ENCODE measurements at places on chromosomes 3 and 15. TPM values are rescaled to one million over a fixed set of nuclear protein-coding genes. Genes with fewer than 3 reads are reported as not detected.

DNA sequence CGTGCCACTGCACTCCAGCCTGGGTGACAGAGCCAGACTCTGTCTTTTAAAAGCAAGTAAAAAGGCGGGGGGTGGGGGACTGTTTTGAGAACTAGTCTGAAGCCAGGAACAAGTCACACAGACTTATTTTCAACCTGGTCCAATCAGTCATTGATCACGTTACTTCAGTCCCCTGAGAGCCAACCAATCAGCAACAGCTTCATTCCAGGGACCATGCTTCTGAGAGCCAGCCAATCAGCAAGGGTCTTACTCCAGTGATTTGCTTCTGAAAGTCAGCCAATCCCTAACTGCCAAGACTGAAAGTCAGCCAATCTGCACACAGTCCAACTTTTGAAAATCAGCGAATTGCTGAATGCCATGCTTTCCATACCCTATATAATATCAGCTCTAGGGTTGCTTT is 48.6 kb upstream of the C15orf39 start:
- H3K4me3 ChIP-seq: no peak overlapping the region
- DNase-seq: no peak
- H3K36me3 ChIP-seq: no peaks in the 10 kb centered on the region

- no peak overlapping the region for H3K4me3 ChIP-seq
- peak; percentile 80 for DNase-seq
- H3K4me1 ChIP-seq: peaks cover 2% of the 10 kb centered on the region
- H3K27ac ChIP-seq: no peak overlapping the region
- no peaks in the 10 kb centered on the region for H3K27me3 ChIP-seq
Observed at GRCh38 chr3:49839193-49839809, 17.1 kb downstream of the TRAIP start.

DNA sequence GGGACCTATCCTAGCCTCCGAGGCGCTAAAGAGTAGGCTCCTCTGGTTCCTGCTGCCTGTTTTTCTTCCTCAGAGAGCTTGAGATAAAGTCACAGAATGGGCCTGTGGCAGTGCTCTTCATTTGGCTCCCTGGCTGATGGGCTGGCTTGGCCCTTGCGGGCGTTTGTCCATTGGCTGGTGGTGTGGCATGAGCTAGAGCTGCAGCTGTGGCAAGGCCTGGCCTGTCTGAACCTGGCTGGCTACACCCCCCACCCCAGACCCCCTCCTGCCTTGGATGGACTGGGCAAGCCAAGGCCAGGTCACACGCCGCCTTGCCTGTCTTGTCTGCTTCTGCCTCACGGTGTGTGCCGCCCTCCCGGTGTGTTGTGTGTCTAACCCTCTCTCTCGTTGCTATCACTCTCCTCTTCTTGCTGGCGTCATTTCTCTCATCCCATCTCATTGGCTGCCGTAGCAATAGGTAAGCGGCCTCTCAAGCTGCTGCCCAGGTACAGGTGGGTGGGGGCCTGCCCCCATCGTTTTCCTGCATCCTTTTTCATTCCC is 3.2 kb downstream of the AP2M1 start:
- no peak overlapping the region for H3K4me3 ChIP-seq
- H3K36me3 ChIP-seq: peaks cover 60% of the 10 kb centered on the region

DNA sequence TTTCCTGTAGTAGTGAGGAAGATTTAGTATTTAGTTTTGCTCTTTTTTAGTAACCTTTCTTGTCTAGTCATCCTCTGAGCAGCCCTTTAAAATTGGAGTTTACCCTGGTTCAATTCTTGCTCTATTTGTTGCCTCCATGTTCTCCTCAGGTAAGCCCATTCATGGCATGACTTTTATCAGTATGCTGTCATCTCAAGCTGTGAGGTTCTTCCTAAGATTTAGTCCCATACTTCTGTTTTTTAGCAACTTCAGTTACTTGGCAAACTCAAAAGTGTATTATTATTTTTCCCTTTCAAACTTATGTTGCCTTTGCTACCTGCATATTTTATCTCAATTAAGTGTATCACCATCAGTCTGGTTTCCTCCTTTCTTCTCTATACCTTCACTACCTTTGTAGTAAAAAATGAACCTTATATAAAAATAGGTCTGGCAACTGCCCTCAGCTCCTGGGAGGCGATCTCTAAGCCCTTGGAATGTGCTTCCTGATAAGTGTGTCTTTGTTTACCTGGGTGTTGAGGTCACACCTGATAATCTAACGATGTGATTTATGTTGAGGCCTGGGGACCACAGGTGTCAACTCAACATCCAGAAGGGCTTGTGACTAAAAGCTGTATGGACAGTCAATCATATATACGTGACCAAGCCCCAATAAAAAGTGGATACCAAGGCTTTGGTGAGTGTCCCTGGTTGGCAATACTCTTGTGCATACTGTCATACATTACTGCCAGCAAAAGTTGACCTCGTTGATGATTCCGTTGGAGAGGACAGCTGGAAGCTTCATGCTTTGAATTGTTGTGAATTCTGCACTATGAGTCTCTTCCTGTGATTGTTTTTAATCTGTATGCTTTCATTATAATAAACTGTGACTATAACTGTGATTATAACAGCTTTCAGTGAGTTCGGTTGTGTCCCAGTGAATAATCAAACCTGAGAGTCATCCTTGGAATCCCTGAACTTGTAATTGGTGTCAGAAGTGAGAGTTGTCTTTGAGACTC is 3.9 kb downstream of the NSUN3 start:
- DNase-seq: no peak
- no peaks in the 10 kb centered on the region for H3K27me3 ChIP-seq
- H3K4me3 ChIP-seq: no peak overlapping the region
- peak overlapping the region; percentile 0 for H3K27ac ChIP-seq
- H3K4me1 ChIP-seq: peaks cover 44% of the 10 kb centered on the region

DNA sequence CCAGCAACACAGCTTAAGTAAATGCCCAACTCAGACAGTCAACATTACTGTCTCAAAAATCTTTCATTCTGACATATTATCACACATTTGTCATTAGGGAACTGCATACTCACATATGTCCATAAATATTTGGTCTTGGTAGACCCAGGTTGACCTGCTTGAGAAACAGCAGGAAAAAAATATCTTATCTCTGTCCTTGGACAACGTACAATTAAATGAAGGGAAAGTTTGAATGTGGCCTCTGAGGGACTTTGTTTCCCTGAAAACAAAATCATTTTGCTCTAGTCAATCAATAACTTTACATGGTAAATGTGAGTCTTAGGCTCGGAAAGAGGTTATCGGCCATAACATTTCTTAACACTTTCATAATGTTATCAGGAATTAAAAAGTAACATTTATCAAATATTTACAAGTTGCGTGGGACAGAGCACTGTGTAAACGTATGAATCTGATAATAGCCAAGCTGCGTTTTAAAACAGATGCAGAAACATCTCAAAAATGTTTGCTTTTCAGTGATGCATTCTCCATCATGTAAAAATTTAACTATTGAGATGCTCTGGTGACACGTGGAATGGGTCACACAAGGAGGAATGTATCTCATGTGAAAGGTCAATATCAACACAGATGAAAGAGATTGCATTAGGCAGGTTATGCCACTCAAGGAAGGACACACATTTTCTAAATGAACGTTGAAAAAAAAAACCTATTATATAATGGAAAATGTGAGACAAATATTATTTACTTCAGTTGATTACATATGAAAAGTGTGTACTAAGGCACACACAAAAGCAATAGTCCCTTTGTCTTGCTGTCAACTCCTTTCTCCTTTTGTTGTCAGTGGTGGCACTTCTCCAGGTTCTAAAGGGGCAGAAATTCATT is 304.4 kb downstream of the WDR72 start:
- H3K4me3 ChIP-seq: no peak overlapping the region
- no peak overlapping the region for H3K27ac ChIP-seq
- H3K36me3 ChIP-seq: no peaks in the 10 kb centered on the region

DNA sequence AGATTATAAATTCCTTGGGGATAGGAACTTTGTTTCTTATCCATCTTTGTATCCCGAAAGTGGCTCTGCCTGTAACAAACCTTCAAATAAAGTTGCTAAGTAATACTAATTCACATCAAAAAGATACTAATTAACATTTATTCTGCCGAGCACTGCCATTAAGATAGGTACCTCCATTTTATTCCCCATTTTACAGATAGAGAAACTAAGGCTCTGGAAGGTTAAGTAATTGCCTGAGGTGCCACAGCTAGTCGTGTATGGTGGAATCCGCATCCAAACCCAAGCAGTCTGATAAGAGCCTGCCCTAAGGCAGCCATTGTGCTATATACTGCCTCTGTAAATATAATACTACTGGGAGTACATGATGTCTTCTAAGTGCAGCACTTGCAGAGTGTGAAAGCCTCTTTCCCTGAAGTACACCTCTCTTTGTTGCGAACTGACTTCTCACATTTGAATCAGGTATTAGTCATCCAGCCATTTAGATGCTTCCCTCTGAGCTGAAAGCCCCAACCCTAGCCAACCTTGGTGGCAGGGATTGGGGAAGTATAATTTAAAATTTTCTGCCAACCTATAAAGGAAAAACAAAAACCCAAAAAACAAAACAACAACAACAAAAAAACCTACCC is 78.5 kb upstream of the CHD2 start:
- peak overlapping the region; percentile 89 for H3K27ac ChIP-seq
- H3K27me3 ChIP-seq: no peaks in the 10 kb centered on the region
- H3K4me1 ChIP-seq: peaks cover 14% of the 10 kb centered on the region
- no peak overlapping the region for H3K4me3 ChIP-seq

DNA sequence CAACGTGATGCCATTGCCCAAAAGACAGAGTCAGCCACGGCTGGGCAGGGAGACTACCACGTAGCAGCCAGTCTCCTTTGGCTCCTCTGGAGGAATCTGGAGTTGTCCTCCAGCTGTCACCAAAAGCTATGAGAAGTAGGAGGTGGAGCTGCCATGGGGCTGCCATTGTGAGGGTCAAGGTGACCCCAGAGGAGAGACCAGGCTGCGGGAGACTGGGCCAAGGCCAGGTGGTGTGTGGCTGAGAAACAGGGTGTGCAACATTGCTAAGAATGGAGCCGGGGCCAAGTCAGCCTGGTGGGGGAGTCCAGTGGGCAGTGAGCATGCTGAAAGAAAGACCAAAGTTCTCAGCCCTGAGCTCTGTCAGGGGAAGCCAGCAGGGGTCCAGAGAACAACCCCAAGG is 29.9 kb upstream of the MRPS22 start:
- no peak overlapping the region for H3K4me3 ChIP-seq
- DNase-seq: no peak
- H3K27me3 ChIP-seq: no peaks in the 10 kb centered on the region
- no peaks in the 10 kb centered on the region for H3K4me1 ChIP-seq

- H3K4me1 ChIP-seq: no peaks in the 10 kb centered on the region
- H3K4me3 ChIP-seq: no peak overlapping the region
- H3K27ac ChIP-seq: no peak overlapping the region
- peaks cover 13% of the 10 kb centered on the region for H3K27me3 ChIP-seq
- no peaks in the 10 kb centered on the region for H3K36me3 ChIP-seq
Observed at GRCh38 chr3:127413318-127413673, 125.5 kb upstream of the PRR20G start.

DNA sequence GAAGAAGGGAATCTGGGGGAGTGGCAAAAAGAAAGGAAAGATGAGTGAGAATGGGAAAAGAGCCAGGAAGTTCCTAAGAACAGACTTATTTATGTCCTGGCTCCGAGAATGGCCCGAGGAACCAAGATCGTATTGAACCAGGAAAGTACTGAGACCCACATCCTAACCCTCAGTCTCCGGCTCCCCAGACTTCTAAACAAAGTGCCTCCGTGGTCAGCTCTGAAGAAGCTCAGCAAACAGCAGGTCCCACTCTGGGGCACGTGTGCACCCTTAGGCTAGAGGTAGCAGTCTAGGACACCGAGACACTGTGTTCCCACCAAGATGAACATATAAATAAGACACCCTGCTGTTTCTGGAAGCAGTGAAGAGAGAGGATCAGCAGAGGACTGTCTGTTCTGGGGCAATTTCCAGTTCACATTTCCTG is 307.4 kb downstream of the NTRK3 start:
- DNase-seq: no peak
- H3K4me3 ChIP-seq: no peak overlapping the region
- H3K27me3 ChIP-seq: no peaks in the 10 kb centered on the region
- H3K36me3 ChIP-seq: no peaks in the 10 kb centered on the region

GRCh38 chr15:52104532-52105004 is 8.0 kb downstream of the BCL2L10 start:
- H3K36me3 ChIP-seq: no peaks in the 10 kb centered on the region
- no peak overlapping the region for H3K27ac ChIP-seq
- no peak for DNase-seq
- no peak overlapping the region for H3K4me3 ChIP-seq
- peaks cover 3% of the 10 kb centered on the region for H3K4me1 ChIP-seq

DNA sequence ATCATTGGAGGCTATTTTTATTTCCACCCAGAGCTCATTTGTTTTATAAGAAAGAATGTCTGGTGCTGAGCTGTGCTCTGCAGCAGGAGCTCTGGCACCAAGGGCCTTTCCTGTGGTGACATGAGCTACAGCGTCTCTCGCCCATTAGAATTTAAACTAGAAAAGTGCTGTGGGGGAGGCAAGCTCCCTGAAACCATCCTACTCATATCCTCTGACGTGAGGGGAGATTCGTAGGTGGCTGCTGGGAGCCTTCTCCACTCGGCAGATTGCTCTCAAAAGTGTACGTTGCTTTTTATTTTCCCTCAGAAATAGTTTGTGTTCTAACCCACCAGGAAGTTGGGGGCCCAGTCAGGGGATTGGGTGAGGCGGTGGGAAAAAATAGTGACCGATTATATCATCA is 76.3 kb upstream of the ARHGEF3 start:
- H3K27me3 ChIP-seq: no peaks in the 10 kb centered on the region
- H3K4me3 ChIP-seq: no peak overlapping the region
- DNase-seq: no peak
- H3K36me3 ChIP-seq: no peaks in the 10 kb centered on the region
- peak overlapping the region; percentile 4 for H3K27ac ChIP-seq

DNA sequence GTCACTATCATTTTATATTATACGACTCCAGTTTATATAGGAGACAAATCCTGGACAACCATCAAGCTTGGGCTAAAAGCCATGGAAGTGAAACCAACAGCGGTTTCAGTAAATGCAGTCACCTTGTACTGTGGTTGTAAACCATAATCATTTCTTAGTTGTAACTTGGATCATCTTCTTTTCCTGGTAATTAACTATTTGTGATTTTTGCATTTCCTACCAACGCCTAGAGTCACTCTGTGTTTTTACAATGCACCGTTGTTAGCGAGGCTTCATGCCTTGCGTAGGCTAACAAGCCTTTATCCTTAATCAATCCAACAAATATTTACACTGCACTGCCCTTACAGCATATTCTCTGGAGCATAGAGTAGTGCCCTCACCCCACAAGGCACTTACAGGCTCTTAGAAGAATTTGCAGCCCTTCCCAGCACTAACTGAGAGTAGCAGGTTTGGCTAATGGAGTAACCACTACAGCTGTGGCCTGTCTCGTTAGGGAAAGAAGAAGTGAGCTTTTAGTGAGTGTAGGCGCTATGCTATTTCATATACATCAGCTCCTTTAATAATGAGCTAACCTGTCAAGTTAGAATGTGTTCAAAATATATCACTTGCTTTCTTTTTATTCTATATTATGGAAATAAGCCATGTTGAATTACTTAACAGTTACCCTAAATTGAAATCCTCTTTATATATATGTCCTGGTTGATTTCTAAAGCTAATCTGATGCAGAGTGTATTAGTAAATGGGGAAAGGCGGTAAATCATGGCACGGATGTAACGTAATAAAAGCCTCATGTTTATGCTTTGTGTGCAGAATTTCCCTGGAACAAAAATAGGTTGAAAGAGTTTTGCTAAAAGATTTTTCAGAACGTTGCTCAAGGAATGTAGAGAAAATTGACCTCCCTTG is 62.8 kb downstream of the ABHD2 start:
- peak overlapping the region; percentile 47 for H3K27ac ChIP-seq
- no peak for DNase-seq
- no peak overlapping the region for H3K4me3 ChIP-seq
- H3K27me3 ChIP-seq: no peaks in the 10 kb centered on the region
- H3K36me3 ChIP-seq: peaks cover 38% of the 10 kb centered on the region

SLC2A2 gene
- not detected for total RNA-seq

CMTM7 gene
- 50.4 TPM for total RNA-seq

C3orf62 gene
- 9.8 TPM for total RNA-seq

ZPLD1 gene
- total RNA-seq: 0.26 TPM

SETMAR gene
- 12.8 TPM for total RNA-seq

B4GALT4 gene
- 14.9 TPM for total RNA-seq

LRRIQ4 gene
- 0.18 TPM for total RNA-seq

ITIH3 gene
- 1.5 TPM for total RNA-seq

Measured in left lung (tissue), 14 donors.